ENCODE measurements at places on chromosomes 11 and 22.

GRCh38 chr11:111665777-111666176 lies 63.5 kb downstream of the SIK2 start:
- DNase-seq = no peak

GRCh38 chr22:26164174-26164573 lies 5.1 kb upstream of the SEZ6L start:
- no peak for DNase-seq

- no peak for DNase-seq
These were observed 8.7 kb downstream of the EHD1 start for GRCh38 chr11:64869571-64870175.

GRCh38 chr11:74278721-74279161 lies 32.7 kb downstream of the P4HA3 start:
- no peak for DNase-seq

- no peak for DNase-seq
These were observed 25.8 kb upstream of the PPFIA1 start for GRCh38 chr11:70244698-70245097.

DNA sequence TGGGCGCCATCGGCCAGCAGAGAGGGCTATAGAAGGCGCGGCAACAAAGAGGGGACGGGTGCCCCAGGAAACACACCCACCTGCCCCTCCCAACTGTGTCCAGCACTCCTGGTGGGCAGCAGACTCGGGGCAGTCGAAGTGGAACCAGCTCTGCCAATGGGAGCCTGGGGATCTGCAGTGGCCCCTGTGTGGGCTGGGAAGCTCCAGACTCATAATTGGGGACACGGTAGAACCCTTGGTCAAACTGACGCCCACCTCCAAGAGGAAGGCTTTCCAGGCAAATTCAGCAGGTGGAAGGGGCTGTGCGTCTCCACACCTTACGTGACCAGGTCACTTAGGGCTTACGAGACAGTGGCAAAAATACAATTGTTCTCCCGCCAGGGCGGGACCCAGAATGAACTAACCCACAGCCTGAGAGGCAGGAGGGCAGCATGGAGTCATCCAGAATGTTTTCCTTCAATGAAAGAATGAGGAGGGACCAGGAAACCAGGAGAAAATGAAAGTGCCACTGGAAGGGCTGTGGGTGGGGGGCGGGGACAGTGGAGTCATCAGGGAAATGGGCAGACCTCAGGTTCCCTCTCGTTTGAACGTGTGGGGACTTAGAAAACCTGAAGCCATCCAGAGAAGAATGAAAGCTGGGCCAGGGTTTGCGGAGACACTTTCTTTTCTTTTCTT lies 53.2 kb upstream of the SHANK2 start:
- DNase-seq = no peak

DNA sequence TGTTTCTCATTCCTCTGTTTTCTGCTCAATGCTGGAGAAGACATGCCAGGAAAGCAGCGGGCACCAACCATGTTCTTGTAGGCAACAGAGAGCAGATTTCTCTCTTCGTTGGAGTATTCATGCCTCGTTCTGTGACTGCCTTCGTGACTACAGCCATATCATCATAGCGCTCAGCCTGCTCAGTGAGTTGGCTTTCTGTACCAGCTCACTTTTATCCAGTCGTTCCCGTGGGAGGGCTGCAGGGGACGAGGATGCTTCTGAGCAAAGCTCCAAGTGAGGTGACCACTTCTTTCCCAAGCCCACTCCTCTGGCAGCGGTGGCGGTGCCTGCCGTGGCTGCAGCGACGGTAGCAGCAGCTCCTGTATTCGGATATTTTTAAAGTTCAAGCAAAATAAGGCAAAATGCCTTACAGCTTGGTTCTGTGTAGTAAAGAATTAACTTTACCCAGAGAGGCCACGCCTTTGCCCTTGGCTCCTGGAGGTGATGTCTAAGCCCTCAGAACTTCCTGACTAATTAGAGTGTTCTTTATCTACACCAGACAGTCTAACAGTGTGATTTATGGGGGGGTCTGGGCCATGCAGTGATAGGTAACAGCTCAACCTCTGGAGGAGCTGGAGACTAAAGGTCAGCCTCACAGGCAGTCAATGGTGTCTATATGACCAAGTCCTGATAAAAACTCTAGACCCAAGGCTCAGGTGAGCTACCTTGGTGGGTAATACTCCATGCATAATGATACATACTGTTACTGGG lies 35.3 kb downstream of the LDHAL6A start:
- no peak for DNase-seq

DNA sequence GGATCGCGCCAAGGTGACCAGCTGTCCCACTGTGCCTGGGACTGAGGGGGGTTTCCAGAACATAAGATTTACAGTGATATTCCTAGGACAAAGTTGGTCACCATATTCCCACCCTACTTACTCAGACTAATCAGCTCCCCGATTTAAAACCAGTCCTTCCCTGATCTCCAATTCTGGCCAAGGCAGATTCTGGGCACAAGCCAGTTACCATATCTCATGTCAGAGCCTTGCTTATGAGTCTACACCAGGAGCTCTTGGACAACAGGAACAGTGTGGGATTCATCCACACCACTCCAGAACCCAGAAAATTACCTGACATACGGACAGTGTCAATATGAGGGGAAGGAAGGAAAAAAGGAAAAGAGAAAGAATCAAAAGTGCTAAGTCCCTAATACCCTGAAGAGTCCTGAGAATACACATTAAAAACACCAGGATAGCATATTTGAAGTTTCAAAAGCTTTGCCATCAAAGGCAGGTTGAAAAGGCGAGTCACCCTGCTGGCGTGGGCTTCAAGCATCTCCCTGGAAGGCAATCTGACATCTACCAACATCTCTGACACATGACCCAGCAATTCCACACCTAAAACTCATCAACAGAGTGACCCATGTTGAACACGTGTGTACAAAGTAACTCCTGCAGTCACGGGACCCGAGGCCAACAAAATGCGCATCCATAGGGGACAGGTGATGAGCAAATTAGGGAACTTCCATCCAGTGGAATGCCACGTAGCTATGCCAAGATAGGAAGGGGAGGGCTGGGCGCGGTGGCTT lies 8.0 kb upstream of the IL2RB start:
- no peak for DNase-seq

GRCh38 chr11:125236072-125236825 lies 71.7 kb downstream of the PKNOX2 start:
- DNase-seq = no peak

DNA sequence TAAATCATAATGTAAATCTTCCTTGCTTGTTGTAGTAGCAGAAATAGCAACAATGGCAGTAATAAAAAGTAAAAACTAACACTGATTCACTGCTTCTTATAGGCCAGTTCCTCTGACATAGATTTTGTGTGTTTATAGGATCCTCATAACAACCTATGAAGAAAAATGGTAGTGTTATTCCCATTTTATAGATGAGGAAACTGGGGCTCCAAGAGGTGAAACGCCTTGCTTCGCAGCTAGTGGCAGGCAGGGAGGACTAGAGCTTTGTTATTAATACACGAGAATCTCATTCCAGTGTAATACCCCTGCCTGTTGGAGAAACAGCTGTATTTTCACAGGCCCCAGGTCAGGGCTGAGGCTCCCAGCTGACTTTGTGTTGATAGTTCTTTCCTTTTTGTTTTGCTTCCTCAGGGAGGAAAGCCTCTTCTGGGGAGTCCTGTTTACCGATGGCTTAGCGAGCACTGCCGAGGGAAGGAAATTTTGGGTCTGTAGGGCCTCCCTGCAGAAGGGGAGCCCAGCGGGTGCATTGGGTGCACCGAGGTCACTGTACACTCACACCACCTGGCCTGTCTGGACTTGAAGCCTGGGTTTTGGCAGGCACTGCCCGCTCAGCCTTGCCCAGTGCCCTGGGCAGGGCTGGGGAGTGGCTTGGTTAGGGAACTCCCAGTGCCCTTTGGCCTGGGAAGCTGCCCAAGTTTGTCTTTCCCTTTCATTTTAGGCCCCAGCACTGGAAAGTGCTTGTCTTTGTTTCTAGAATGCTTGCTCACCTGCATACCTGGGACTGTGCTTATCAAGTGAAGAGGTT lies 13.5 kb downstream of the KIAA1671 start:
- no peak for DNase-seq

GRCh38 chr11:124863826-124864165 lies 1.4 kb upstream of the ROBO3 start:
- DNase-seq = no peak

- DNase-seq = no peak
These were observed 1.0 kb upstream of the SLC1A2 start for GRCh38 chr11:35420371-35420770.

- DNase-seq = no peak
These were observed 465.0 kb downstream of the GUCY1A2 start for GRCh38 chr11:106553304-106553703.

DNA sequence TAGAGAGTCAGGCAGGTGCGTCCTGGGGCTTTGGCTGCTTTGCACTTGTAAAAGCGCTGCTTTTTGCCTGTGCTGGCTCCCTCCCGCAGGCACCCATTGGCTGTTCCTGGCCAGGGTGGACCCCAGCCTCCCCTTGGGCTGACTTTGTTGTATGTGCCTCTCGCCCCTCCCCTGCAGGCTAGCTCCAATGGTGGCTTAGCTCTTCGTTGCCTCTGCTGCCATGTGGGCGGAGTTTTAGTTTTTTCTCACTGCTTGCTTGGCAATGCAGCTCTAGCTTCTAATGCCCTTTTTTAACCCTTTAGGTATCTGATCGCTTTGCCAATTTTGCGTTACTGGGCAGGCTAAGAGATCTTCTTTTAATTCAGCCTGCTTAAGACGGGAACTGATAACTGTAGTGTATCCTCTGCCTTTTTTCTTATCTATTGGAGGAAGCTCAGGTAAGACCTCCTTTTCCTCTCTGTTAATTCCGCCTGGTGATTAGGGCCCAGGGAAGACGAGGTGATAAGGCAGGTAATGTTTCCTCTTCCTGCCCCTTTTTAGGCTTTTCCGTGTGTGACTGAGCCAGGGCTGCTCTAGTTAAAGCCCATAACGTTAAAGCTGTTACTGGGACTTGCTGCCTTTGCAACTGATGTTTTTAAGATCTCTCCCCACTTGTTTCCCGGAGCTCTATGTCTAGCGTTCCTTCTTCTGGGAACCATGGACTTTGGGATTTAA lies 11.7 kb upstream of the GLYATL1 start:
- no peak for DNase-seq

- DNase-seq = no peak
These were observed 3.4 kb upstream of the SIDT2 start for GRCh38 chr11:117175104-117175503.

DNA sequence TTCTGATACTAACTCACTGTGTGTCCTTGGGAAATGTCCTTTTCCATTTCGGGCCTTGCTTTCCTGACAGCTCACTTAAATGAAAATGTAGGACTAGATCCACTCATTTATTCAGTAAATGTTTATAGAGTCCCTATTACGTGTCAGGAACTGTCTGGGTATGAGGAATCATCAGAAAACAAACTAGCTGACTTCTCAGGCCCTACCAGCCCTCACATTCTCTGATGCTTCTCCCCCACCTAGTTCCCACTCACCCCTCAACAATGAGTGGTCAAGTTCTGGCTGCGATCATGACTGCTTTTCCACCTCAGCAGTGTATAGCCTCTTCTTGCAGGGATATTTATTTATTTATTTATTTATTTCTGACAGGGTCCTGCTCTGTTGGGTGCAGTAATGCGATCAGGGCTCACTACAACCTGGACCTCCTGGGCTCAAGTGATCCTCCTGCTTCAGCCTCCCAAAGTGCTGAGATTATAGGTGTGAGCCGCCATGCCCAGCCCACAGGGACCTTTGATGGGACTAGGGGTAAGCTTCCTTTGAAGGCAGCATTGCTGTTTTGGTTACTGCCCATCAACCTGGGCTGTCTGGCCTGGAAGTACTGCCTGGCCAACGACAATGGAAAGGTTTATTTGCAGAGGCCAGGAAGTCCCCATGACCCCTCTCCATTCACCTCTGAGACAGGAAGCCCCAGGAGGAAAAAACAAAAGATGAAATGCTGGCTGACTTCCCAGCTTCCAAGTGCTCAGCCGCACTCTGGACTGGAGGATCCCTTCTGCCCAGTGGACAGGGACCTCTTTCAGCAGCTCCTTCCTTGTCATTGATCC lies 33.1 kb upstream of the POLD3 start:
- DNase-seq = no peak

GRCh38 chr22:37335806-37336199 lies 53.5 kb downstream of the CYTH4 start:
- no peak for DNase-seq

- no peak for DNase-seq
These were observed 1.1 kb downstream of the GATD1 start for GRCh38 chr11:776263-776560.

DNA sequence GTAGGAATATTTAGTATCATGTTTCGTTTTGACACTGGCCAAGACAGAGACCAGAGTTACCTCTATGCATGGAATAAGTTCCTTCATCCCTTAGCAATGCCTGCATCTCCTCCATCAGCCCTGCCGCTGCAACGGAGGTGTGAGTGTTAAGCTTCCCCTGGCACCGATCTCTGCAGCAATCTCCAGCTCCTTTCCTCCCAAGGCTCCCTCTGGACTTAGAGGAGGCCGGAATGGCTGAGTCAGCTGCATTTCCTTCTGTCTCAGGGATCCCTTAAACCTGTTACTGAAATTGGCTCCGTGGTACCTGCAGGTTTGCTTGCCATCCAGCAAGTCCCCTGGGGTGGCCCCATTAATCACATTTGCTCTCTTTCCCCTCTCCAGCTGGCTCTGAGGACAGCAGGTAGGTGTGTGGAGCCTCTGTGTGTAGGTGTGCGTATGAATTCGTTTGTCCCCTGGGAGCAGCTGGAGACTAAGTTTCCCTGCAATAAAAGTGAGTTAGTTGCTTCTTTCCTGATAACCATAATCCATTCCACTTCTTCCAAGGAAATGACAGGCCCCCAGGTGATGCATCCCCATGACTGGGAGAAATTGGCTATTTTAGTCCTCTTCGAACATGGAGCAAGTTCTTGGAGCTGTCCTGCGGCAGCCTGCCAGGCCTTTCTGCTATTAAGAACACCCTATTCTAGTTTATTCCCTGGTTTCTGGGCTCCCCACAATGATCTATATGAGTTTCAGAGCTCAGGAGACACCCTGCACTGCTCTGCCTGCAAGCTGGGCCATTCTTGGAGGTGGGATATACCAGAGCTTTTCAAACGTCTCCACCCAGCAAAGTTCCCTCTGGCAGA lies 457.2 kb upstream of the CADM1 start:
- no peak for DNase-seq

- DNase-seq = no peak
These were observed 22.9 kb downstream of the MAML2 start for GRCh38 chr11:96319898-96320656.

DNA sequence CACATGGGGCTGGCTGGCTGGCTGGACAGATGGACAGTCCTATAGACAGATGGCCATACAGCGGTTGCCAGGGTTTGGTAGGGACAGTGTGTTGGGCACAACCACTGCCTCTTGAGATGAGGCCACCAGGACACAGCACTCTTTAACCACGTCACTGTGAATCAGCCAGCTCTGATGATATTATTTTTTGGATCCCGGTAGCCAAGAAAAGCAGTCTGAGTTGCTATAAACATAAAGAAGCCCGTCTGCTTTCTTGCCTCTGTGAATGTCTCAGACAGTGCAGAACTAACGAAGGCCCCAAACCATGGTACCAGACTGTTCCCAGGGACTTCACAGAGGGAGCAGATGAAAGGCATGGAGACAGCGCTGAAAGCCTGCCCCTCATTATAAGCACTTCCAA lies 115.9 kb upstream of the CSNK2A3 start:
- no peak for DNase-seq
